GM19239 (cell line): ENCODE measurements at places on chromosomes 12 and 14.
A peak's percentile ranks its signal among the peaks of the same experiment; 100 is the strongest.

- no peak for DNase-seq
These were observed 6.7 kb upstream of the HOXC6 start for GRCh38 chr12:54021432-54022013.

DNA sequence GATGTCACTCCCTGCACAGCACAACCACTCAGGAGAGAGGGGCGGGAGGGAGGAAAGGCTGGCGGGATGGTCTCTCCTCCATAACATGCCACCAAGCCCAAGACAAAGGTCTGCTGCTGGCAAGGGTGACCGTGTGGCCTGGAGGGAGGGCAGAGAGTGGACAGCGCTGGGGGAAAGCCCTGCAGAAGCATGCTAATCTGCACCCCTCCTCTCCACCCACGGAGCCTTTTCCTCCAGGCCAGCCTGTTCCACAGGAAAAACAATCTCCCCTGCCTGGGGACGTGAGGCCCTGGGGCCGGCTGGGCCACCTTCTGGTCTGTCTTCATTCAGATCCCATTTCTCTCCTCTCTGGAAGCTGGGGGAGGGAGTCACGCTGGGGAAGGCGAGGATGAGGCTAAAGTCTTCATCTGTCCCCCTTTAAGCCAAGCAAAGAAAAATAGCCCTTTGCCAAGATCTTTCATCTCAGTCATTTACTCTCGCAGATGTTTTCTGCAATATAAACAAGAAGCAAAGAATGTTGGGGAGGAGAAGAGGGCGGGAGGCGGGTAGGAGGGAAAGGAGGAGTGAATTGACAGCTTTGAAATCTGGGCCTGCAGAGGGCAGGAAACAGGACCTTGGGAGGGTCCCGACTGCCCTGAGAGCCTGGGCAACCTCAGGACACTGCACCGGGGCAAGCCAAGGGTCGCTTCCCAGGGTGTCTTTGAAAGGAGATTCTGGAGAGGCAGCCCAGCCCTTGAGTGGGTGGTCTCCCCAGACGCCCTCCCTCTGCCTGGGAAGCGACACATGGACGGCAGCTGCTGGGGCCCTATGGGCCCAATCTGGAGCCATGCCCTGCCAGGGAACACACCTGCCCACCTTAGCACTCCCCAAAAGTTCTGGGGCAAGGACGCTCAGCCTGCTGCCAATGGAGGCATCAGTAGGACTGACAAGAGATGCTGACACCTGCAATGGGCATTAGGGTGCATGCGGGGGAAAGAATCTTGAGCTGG is 133.6 kb downstream of the ZFP36L1 start:
- no peak for DNase-seq

DNA sequence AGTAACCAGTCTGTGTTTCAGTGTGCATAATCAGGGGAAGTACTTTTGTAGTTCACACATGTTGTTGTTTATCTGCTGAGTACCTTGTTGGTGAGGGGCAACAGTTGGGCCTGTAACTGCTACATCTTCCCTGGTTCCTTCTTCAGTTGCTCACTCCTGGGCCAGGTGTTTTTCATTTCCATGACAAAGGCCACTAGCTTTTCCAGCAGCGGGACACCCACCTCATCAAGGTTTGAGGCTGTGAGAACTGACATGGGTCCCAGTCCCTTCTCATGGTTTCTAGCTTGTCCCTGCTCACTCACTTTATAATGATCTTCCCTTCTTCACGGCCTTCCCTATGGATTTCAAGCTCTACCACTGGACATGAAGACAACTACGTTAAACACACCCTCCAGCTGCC is 1.5 kb upstream of the NOXRED1 start:
- no peak for DNase-seq

- no peak for DNase-seq
These were observed 71.4 kb downstream of the AKAP6 start for GRCh38 chr14:32400480-32400879.

GRCh38 chr12:98532687-98533304 is 17.4 kb downstream of the TMPO start:
- DNase-seq = no peak

- no peak for DNase-seq
These were observed 13.2 kb upstream of the KRT80 start for GRCh38 chr12:52204931-52205505.

- no peak for DNase-seq
These were observed 36.8 kb upstream of the SPTSSA start for GRCh38 chr14:34498684-34499412.

GRCh38 chr14:51865953-51866747 is 5.7 kb downstream of the GNG2 start:
- DNase-seq = no peak

DNA sequence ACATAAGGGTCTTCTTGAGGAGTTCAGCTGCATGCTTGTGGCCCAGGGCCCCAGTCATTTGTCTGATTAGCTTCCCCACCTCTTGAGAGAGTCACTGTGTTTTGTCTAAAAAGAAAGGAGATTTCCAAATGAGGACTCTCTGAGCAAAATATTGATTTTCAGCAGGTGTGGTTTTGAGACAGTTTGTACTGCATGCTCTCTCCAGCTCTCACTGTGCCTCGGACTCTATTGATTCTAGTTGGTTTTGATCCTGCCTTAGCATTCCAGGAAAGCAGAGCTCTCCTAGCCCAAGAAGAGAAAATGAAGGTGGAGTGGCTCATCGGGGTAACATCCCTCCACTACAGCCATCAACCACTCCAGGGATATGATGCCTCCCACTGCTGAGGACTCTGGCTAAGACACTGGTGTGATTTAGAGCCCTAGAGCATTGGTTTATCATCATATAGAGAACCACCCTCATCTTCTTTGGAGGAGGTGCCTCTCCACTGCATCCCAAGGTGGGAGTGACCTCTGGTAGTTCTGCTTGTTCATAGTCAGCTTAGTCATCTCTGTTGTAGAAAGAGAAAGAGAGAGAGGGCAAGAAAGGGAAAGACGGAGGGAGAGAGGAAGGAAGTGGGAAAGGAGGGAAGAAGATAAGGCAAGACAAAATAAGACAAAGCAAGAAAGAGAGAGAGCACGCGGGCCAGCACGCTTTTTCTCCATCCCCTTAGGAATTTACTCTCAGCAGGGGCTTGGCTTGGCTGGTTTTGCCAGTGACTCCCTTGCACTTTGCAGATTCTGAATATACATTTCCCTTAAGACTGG is 365.6 kb downstream of the DPF3 start:
- DNase-seq = no peak

GRCh38 chr14:52069307-52070050 is 620 bp upstream of the NID2 start:
- DNase-seq = no peak

DNA sequence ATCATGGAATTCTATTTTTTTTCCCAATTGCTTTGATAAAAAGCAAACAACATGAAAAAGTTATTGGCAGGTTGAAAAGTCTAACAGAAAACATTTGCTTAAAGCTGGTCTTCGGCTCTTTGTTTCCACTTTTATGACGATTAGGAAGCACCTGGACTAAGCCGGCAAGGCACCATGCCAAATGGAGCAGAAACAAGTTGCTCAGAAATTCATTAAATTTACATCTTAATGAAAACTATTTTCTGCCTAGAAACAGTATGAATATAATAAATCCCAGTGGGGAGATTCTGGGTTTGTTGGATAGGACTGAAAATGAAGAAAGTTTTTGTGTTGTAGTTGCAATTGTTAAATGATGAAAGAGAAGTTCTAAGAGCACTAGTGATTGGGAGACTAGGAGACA is 51.4 kb upstream of the OR9K2 start:
- no peak for DNase-seq

DNA sequence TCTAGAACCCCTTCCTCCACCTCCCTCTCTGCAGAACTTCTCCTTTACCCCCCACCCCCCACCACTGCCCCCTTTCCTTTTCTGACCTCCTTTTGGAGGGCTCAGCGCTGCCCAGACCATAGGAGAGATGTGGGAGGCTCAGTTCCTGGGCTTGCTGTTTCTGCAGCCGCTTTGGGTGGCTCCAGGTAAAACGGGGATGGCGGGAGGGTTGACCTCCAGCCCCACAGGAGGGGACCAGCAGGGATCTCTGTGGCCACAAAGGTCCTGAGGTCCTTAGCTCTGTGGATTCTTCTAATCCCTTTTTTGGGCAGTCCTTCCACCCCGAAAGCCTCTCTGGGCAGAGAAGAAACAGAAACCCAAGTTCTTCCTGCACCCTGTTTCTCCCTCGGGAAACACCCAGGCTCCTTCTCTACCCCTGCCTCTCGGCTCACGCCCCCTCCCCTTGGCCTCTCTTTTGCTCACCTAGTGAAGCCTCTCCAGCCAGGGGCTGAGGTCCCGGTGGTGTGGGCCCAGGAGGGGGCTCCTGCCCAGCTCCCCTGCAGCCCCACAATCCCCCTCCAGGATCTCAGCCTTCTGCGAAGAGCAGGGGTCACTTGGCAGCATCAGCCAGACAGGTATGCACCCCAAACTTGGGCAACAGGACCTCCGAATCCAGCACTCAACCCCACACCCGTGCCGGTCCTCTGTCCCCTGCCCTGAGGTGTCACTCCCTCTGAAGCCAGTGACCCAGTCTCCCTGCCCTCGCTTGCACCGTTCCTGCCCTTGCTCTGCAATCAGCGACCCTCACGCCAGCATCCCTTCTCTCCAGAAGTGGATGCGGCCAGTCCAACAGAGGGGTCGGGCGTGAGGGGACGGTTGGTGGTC is 638 bp downstream of the LAG3 start:
- peak; percentile 70 for DNase-seq

DNA sequence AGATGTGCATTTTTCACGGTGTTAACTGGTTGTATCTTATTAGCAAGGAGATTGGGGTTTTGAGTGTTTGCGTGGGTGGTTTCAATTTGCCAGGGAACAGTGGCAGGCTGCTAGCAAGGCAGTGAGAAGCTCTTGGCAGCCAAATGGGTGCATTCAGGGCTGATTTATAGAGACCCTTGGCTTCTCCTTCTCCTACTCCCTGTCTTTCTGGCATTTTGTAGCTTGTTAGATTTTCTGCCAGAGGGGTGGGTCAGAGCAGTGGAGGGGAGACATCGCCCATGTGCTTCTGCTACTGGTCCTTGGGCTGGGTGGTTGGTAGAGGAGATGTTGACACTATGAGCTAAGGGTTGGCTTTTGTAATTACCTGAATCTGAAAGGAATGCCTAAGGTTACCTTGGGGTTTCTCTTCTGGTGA is 9.6 kb downstream of the CALM1 start:
- DNase-seq = no peak

DNA sequence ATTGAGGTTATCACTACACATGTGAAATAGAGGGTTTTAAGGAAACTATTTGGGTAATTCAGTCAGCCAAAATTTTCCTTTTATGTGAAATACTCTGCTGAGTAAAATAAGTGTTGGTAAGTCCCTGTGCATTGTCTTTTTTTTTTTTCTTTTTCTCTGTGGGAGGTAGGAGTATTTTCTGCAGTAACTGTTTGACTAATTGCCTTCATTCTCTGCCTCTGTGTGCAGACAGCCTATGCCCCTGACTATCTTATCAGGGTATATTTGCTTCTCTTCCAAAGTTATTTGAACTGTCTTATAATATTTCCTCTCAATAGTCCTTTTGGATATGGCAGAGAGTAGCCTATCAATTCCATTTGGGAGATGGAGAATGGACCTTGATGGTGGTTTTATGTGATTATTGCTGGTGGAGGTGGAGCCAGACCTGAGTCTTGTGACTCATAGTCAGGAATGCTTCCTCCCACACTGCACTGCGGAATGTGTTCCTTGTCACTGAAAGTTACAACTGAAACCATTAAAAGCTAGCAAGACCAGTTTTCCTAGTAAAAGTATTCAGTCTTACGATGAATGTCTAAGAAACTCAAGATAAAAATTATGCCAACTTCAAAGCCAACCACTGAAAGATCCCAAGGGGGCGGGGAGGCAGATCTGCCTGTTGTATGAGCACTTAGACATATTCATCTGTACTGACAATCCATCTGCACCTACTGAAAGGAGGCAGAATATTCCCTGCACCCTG is 40.9 kb upstream of the STXBP6 start:
- no peak for DNase-seq

GRCh38 chr14:95523815-95524448 is 7.5 kb upstream of the SYNE3 start:
- no peak for DNase-seq

- no peak for DNase-seq
These were observed 10.9 kb downstream of the COPS7A start for GRCh38 chr12:6734506-6735387.

- DNase-seq = no peak
These were observed 30.5 kb upstream of the CSRP2 start for GRCh38 chr12:76909290-76909689.

- peak; percentile 20 for DNase-seq
These were observed 1.2 kb upstream of the AMIGO2 start for GRCh38 chr12:47080725-47081502.

DNA sequence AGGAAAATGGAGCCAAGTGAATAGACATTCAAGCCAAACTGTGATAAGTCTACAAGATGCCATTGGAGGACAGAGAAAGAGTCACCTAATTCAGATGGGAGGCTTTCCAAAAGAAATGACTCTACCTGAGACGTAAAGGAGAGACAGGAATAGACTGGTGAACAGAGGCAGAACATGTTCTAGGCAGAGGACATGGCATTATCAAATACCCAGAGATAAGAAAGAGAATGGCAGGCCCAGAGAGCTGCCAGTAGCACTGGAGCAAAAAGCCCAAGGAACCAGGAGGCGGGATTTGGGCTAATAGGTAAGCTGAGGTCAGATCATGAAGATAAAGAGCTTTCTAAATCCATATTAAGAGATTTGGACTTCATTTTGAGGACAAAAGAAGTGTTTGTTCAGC is 207.1 kb downstream of the AKAP6 start:
- no peak for DNase-seq

DNA sequence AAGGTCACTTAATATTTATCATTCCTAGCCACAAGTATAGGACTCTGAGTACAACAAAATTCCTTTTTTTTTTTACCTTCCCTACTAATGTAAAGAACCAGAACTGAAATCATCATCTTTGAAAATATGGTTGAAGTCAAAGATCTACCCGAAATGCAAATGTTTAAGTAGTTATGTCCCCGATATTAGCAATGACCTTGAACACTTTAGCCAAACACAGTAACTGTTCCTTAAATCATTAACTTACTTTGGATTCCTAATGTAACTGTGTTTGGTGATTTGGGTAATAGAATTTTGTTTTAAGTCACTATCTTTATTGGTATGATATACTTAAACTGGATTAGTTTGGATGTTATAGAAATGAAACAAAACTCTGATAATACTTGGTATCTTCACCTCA is 14.4 kb downstream of the ITPR2 start:
- DNase-seq = no peak

GRCh38 chr12:113469949-113470743 is 1.5 kb downstream of the LHX5 start:
- DNase-seq = no peak

DNA sequence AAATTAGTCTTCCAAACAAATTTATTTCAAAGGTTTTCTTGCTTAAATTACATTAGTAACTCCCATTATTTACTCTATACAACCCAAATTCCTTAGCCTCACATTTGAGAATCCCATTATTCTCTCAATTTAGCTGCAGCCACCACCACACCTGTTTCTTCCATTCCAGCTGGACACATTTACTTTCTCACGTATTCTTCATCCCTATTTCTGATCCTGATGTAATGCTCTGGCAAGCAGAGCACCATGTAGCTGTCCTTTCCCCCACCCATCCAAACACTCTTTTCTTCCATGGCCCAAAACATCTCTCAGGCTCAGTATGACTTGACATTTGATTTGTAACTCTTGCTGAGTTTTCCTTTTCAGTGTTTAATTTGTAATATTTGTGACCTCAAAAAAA is 240.2 kb upstream of the CLEC14A start:
- DNase-seq = no peak

GRCh38 chr12:28413460-28414109 is 223.3 kb downstream of the CCDC91 start:
- DNase-seq = no peak
